Activated T-cell treated with anti-CD3 and anti-CD28 coated beads, Interleukin-2, amount 50 U/mL, for 48 hours (primary cell): ENCODE measurements at places on chromosomes 4 and X.

DNA sequence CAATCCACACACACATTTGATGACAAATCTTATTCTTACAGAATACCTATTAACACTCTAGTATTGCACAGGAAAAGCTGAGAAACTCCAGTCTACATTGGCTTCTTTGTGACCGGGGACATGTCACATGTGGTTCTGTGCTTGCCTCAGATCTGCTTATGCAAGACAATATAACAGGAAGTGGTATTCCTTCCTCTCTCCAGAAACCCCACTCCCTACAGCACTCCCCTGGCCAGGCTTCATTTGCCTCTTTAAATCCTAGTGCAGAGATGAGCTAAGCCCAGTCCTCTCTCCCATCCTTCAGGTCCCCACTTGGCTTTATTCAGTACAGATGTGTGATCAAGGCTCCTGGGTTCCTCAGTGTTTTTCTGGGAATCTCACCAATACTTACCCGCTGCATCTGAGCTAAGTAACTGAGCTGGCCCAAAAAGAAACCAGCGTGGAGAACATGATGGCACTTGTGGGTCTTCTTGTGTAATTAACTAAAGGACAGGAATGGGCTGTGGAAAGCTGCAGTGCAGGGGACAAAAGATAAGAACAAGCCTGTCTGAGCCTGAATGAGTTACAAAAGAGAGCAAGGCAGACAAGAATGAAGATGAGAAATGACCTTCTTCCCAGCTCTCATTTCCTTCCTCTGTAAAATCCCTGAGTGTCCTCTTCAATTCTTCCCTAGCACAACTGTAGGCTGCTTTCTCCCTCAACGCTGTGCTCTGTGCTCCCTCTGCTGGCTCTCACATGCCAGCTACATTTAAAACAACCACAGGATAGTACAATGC lies 105.6 kb downstream of the HNRNPD start:
- DNase-seq: peak; percentile 38

DNA sequence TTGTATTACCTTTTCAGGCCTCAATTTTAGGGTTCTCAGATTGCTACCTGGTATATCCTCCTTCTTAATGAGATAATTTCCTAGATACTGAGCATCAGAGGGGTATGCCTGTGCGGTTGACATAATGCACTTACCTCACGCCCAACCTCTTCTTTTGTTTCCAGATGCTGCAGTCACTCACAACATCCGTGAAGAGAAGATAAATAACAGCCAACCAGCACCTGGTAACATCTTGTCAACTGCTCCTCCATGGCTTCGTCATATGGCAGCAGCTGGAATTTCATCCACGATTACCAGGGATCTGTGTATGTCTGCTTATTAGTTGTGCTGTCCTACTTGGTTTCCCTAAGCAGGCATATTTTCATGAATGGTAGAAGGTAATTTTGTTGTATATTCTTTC lies 16.7 kb downstream of the SAGE1 start:
- DNase-seq: no peak

DNA sequence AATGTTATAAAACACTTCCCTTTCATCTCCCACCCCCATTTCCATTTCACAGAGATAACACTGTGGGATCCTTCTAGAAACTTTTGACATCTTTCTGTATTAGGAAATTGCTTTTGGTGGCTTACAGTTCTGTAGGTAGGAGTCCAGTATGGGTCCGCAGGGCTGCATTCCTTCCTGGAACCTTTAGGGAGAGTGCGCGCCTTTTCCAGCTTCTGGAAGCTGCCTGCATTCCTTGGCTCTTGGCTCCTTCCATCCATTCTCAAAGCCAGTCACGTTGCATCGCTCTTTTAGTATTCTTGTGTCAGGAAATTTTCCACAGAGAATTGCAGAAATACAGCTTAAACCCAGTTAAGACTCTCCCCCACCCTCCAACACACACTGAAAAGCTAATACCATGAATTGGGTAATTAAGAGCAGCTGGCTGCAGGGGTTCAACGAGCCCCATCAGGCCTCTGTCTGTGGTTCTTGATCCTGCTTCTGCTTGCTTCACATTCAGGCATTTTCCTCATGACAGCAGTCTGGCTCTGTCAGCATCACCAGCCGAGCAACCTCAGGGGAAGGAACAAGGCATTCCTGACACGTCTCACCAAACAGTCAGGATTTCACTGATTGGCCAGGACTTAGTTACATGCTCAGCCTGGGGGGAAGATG lies 48.8 kb downstream of the SEPTIN11 start:
- no peak for DNase-seq

GRCh38 chr4:114606245-114606644 lies 7.6 kb downstream of the UGT8 start:
- no peak for DNase-seq

DNA sequence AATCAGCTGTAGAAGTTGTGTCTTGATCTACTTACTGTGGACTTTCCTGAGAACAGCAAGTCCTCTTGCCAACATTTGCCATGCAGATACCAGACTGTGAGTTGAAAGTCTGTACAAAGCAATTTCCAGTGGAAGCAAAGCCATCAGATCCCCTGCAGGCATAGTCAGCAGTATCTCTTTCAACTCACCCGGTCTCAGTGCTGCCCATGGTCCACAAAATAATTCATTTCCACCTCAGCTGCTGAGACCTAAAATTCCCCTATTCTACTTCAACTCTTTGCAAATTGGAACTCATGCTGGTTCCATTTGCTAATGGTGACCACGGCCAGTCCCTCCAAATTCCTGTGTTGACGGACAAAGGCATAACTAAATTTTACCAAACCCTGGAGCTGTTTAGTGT lies 46.0 kb upstream of the RPL34 start:
- no peak for DNase-seq

GRCh38 chrX:68842781-68843581 lies 14.2 kb downstream of the EFNB1 start:
- no peak for DNase-seq

GRCh38 chr4:37243722-37244582 lies 591 bp upstream of the NWD2 start:
- DNase-seq: no peak

DNA sequence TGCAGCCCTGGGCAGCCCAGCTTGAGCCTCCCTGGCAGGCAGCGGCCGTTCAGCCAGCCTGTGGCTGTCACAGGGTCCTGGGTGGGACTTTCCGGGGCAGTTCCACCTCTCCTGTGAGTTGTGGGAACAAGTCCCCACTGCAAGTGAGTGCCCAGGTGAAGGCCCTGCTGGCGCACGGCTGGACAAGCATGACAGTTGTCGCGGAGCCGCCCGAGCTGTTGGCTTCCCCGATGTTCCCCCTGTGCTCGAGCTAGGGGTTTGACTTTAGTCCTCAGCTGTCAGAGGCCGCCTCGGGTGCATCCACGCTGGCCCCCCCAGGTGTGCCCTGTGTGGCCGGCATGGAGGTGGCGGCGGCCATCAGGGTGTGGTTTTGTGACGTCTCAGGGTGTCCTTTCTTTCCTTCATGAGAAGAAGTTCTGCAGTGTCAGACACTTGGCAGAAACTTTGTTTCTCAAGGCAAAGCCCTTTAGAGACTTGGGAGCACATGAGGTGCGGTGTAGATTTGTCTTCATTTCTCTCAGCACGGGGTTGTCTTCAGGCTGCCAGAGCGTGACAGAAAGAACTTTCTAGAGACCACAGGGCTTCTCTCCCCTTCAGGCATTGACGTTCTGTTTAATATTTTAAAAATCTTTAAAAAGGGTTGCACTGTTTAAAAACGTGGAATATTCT lies 69.4 kb upstream of the HGFAC start:
- DNase-seq: no peak

DNA sequence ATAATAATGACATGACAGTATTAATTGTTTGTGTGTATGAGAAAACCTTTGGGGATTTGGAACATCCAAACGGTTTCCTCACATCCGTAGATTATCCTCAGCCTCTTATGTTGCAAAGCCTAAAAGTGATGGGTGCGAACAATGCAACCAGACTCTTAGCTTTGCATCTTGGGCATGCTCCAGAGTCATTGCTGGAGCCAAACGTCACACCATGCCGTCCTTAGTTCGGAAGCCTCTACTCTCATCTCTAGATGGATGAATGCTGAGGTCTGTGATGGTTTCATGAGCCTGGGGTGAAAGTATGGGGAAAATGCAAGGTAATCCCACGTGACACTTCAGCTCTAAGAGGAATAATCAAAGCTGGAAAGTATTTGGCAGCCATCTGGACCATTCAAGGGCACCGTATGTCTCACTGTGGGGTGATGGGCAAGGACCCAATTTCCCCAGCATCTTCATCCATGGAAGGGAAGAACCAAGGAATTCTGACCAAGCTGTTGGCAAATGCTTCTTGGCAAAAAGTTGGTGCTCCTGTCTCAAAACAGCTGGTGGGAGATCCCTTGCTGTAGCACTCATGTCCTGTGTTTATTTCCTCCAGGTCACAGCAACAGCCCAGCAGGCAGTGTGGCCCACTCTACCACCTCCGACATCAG lies 6.3 kb upstream of the RTL5 start:
- DNase-seq: no peak

DNA sequence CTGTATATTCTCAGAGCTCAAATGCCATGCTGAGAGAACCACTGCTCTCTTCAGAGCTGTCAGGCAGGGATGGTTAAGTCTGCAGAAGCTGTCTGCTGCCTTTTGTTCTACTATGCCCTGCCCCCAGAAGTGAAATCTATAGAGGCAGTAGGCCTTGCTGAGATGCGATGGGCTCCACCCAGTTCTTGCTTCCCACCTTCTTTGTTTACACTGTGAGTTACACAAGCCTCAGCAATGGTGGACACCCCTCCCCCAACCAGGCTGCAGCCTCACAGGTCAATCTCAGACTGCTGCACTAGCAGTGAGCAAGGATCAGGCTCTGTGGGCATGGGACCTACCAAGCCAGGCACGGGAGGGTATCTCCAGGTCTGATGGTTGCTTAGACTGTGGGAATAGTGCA lies 271.6 kb downstream of the CENPC start:
- no peak for DNase-seq

- no peak for DNase-seq
Observed at GRCh38 chrX:40022421-40022820, 75.3 kb downstream of the BCOR start.

DNA sequence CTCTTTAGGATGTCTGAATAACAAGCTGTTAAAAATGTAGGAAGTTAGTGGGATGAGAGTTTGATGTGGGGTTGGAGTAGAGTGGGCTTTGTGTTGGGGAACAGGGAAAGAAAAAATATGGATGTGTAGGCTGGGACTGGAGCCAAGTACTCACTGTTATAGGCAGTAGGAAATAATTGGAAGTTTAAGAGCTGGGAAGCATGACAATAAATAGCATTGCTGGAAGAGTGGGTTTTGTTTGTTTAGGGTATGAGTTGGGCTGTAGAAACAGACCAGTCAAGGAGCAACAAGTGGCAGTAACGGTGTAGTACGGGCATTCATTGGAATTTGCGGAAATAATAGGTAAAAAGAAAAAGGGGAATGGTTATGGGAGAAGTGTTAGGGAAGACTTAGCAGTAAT lies 81.6 kb downstream of the KDM6A start:
- DNase-seq: no peak

DNA sequence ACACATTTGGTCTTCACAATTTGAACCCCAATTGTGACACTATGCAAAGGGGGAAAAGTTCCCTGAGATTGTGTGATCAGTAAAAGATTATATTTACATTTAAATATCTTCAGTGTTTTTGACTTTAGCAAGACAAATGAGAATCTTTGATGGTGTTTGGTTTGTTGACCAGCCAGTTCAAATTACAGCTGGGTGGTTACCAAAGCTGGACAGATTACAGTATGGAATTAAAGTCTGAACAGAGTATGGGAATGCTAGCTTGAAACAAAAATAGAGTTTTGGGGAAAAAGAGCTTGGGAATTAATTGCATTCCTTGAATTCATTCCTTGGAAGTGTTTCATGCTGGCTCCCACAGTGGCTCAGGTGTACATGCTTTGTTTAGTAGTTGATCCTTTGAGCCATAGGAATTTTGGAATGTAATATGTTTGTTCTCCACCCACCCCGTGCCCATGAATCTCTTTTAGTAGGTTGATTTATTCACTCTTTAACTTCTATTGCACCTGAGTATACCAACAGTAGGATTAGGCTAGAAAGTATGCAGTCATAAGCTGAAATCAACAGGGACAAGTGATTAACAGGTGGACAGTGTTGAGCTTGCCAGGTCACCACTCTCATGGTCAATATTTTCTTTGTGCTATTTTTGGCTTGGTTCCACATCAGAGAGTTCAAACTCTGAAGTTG lies 81.1 kb upstream of the HELT start:
- no peak for DNase-seq
